ENCODE measurements at places on chromosomes 4 and X. TPM values are rescaled to one million over a fixed set of nuclear protein-coding genes. Genes with fewer than 3 reads are reported as not detected.
A peak's percentile ranks its signal among the peaks of the same experiment; 100 is the strongest.

DNA sequence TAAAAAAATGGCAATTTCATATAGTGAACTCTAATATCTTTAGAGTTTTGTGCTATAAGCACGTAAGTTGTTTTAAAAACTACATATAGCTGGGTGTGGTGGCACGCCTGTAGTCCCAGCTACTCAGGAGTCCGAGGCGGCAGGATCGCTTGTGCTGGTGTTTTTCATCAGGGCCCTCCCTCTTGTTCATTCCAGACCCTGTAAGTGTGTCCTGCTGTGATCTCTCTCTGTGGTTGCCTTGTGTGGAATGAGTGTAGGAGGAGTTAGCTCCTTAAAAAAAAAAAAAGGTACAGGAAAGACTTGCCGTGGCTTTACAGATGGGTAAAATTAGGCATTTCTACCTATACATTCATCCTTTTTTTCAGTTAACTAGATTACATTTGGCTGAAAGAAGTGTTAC is 35.4 kb downstream of the RBBP7 start:
- DNase-seq: peak; percentile 33

GRCh38 chr4:91325495-91325894 is 978.3 kb upstream of the GRID2 start:
- DNase-seq: peak; percentile 32

DNA sequence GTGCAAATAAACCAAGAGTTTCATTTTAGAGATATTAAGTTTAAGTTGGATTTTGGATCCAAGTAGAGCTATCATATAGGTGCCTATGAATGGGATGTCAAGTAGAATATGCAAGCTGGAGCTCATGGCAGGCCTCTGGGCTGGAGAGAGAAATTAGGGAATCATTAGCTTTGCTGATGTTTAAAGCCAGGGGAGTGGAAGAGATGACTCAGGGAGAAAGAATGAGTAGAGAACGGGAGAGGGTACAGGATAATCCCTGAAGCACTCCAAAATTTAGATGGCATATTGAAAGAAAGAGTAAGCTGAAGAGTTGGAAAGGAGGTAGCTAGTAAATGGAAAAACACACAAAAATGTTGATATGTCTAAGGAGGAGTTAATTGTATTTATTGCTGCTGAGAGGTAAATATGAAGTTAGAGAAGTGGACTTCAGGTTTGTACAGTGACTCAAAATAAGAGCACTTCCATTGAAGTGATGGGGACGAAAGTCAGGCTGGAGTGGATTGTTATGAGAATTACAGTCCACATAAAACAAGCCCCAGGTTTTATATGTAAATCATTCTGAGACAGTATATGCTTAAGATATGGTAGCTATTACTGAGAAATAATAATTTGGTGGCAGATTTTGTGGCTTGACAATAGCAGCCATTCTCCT is 72.5 kb upstream of the GRXCR1 start:
- DNase-seq: no peak

DNA sequence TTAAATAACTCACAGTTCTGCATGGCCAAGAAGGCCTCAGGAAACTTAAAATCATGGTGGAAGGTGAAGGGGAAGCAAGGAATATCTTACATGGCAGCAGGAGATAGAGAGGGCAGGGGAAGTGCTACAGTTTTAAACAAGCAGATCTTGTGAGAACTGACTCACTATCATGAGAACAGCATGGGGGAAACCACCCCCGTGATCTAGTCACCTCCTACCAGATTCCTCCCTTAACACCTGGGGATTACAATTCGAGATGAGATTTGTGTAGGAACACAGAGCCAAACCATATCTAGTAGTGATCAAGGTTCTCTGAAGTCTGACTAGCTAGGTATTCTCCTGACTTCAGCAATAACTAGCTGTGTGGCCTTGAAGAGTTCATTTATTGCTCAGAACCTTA is 56.0 kb downstream of the BANK1 start:
- no peak for DNase-seq

- DNase-seq: no peak
These were observed 17.3 kb downstream of the ASMTL start for GRCh38 chrX:1435241-1435895.

DNA sequence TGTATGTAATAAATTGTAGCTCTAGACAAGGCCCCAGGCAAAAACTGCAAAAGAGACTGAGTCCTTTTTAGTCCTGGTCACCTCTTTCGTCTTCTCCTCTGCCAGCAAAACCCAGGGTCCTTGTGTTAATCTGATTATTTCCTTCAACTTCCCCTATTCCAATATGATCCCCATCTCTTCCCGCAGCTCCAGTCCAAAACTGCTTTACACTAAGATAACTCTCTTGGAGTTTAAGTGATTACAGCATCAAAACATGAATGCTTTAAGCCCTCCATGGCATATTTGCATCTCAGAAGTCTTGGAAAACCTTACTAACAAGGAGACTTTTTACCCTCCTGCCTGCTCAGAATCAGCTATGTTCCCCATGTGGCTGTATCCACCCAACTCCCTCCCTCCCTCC is 59.3 kb downstream of the MAGEA1 start:
- DNase-seq: no peak

GRCh38 chr4:1644891-1645657 is 39.0 kb downstream of the FAM53A start:
- DNase-seq: peak; percentile 88

- peak; percentile 17 for DNase-seq
These were observed 239.7 kb upstream of the KLF3 start for GRCh38 chr4:38424151-38424871.

GRCh38 chr4:81356621-81357020 is 115.1 kb downstream of the RASGEF1B start:
- DNase-seq: no peak

DNA sequence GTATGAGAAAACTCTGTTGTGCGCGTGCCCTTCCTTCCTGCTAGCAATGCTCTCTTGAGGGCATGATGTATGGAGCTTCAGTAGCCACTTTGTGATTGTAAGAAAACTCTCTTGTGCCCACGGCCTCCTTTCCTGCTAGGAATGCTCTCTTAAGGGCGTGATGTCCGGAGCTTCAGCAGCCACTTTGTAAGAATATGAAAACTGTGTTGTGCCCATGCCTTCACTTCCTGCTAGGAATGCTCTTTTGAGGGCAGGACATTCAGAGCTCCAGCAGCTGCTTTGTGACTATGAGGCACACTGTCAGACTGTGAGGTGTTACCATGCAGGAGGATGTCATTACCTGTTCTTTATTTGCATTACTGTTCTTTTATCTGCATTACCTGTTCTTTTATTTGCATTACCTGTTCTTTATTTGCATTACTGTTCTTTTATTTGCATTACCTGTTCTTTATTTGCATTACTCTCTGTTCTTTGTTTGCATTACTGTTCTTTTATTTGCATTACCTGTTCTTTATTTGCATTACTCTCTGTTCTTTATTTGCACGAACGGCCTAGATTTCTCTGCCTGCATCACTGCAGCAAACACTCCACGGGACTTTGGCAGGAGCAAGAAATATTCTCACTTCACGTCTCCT is 166.7 kb downstream of the CRLF2 start:
- DNase-seq: no peak

DNA sequence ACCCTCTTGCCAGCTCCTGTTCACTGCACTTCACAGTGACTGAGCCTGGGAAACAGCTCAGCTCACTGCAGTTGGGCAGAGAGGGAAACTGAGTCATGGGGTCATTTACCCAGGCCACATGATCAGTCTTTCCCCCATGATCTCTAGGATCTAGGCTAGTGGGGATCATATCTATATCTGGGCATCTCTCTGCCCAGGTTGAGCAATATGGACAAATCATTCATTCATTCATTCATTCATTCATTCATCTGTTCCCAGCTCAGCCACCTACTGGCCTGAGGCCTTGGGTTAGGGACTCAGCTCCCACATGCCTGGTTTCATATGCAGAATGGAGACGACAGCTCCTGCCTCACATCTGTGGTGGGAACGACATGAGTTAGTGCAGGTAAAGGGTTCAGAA is 45.3 kb upstream of the HMX1 start:
- no peak for DNase-seq

DNA sequence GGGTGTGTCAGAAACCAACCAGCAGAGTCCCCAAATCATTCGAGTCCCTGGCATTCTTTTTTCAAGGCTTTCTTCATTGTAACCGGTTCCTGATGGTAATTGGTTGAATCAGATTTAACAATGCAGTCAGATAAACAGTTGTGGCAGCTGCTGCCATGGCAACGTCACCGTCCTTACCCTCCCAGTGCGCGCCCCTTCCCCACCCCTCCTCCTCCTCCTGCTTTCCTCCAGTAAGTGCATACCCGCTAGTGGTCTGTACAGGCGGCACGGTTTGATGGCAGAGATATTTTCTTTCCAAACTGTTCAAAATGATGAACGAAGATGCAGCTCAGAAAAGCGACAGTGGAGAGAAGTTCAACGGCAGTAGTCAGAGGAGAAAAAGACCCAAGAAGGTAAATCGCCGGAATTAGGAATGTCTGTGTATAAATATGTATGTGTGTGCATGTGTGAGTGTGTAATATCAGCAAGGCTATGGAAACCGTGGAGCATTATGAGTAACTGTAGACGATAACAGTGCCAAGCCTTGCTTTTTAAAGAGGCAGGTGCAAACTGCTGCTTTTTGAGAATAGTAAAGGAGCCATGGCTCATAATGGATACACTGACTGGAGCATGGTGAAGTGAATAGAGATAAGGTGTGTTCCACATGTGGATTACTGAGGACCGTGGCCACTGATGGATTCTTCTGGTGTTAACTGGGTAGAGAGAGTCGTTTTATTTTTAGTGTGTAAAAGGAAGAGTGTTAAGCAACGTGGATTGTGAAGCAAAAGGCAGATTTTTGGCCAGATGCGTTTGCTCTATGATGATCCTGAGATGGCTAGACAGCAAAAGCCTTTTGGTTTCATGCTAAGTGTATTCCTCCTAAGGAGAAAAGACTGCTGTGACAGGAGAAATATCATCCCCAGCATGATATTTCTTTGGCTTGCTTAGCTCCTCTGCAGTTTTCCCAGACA is at the start of gene ANK2:
ANK2 (plus strand) TSS at position 233 of the 950 bp plus-strand sequence; CDS start at position 309, 76 bp downstream.
- DNase-seq: peak; percentile 25

DNA sequence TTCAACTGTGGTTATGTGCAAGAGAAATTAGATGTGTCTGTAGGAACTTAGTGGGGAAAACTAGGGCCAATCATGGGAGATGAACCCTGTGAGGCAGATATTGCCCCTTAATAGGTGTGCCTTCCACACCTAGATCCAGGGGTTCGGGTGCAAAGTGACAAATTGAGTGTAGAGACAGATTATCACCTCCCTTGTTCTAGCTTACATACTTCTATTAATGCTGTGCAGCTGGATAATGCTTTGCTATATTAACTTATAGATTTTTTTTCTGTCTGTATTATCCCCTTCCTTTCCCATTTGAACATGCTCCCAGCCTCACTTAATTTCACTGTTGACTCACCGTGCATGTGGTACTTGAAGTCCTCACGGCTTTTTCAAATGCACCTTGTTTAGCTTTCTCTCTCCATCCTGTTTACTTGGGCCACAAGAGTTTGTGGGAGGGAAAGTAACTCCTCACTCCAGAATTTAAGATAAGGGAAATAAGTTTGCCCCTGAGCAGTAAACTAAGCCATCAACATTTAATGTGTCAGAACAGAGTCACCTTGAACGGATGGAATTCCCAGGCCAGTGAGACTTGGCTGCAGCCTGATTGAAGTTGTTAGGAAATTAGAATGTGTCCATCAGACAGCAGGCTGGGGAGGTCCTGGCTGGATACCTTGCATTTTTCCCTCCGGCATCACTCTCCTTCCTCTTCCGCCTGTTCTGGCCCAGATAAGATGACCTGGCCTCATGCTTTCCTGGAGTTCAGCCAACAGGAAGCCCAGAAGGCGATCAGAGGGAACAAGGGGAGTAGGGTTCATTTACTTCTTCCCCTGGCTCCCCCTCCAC is 478.4 kb downstream of the BCOR start:
- no peak for DNase-seq

- DNase-seq: peak; percentile 24
These were observed 127.2 kb downstream of the ARHGEF9 start for GRCh38 chrX:63657821-63658220.

GRCh38 chr4:145230726-145231125 is 50.3 kb upstream of the OTUD4 start:
- DNase-seq: peak; percentile 40

- DNase-seq: no peak
These were observed 160.1 kb upstream of the VCX3A start for GRCh38 chrX:6694977-6695376.

- DNase-seq: no peak
These were observed 708.4 kb upstream of the FRG1 start for GRCh38 chr4:189232274-189232673.

GRCh38 chr4:180434131-180434895 is 1808.9 kb upstream of the TENM3 start:
- DNase-seq: no peak

DNA sequence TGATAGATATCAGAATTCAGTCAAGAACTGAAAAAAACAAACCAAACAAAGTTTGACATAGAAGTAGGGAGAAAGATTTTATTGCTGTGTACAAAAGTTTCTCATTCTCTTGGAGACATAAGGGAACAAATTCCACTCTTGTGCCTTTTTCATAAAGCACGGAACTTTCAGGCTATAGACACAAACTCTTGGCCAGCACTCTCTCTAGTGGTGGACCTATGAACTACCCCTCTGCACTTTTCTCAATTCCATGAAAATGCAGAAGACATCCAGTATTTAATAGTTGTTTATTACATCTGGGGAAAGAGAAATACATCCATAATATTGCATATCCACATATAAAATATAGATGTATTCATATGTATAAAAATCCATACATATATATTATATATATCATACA is 291.6 kb upstream of the HS3ST1 start:
- DNase-seq: peak; percentile 23

- no peak for DNase-seq
These were observed 134.5 kb upstream of the NKX1-1 start for GRCh38 chr4:1540601-1541375.

GRCh38 chr4:72430050-72430449 is 139.0 kb downstream of the ADAMTS3 start:
- DNase-seq: no peak

GRCh38 chr4:47704693-47705325 is 133.1 kb downstream of the CORIN start:
- DNase-seq: peak; percentile 33

DNA sequence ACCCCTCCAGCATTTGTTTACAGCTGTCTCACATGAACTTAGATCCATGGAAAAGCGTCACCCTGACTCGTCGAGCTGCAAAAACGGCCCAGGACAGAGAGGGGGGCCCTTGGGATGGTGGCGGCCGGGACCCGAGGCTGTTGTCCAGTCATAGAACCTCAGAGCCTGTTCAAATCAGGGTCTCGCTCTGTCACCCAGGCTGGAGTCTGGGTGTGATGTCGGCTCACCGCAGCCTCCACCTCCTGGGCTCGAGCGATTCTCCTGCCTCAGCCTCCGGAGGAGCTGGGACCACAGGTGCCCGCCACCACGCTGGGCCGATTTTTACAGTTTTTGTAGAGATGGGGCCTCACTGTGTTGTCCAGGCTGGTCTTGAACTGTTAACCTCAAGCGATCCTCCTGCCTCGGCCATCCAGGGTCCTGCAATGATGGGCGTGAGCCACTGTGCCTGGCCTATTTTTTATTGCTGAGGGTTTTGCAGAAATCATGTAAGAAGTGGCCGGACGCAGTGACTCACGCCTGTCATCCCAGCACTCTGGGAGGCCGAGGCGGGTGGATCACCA is 42.6 kb upstream of the PPP2R3B start:
- no peak for DNase-seq

The SSX3 gene
- not detected for total RNA-seq

The KCNE5 gene
- not detected for total RNA-seq

The APLN gene
- 1.2 TPM for total RNA-seq

The MAPK10 gene
- 135 TPM for total RNA-seq

The CENPE gene
- 4.3 TPM for total RNA-seq

The TLR6 gene
- total RNA-seq: 13.5 TPM

The CXorf65 gene
- not detected for total RNA-seq

The WAS gene
- 0.48 TPM for total RNA-seq

The PNMA5 gene
- total RNA-seq: 0.24 TPM

The PTTG2 gene
- not detected for total RNA-seq

The ARHGAP6 gene
- 5.1 TPM for total RNA-seq

The DNASE1L1 gene
- total RNA-seq: 27.7 TPM

The ZDHHC15 gene
- total RNA-seq: 2.9 TPM

The IL1RAPL1 gene
- total RNA-seq: 0.24 TPM
